ENCODE measurements at places on chromosomes 5 and 9.
A peak's percentile ranks its signal among the peaks of the same experiment; 100 is the strongest.

GRCh38 chr5:143564417-143564816 lies 160.9 kb upstream of the NR3C1 start:
- DNase-seq, result peak; percentile 37

GRCh38 chr9:3916411-3916810 lies 383.5 kb downstream of the GLIS3 start:
- DNase-seq, result no peak

DNA sequence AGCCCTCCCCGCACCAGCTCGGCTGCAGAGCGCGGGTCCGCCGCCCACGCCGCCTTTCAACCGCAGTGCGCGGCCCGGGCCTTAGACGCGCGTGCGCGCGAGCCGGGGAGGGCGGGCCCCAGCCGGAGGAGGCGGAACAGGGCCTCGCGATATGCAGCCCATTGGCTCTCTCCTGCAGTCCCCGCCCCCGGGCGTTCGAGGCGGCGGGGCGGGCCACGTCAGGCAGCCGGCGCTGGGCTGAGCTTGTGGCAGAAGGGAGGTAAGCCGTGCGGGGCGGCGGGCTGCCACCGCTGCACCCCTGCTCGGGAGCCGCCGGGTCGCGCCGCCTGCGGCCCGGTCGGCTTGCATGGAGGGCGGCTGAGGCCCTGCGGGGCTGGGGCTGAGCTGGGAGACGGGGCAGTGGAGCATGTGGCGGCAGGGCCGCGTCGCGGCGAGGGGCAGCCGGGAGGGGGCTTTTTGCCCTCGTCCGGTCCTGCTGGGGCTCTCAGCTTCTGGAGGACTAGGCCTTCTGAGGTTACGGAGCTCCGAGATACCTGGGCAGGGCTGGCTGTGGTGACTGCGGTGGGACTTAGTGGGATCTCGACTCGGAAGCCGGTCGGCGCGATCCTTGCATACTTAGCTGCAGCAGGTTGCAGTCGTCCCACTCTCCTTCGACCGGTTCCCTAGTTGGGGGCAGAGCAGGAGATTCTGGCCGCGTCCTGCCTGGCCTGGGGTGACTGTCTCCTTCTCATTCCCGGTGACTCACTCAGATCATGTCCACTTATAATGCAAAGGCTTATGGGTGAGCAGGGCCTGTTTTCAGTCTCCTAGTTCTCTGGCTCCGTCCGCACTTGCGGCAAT lies at the start of gene FOCAD:
FOCAD (plus strand) TSS at position 225 of the 840 bp plus-strand sequence. CDS start 31,095 bp downstream, outside the sequence.
- DNase-seq, result peak; percentile 98

DNA sequence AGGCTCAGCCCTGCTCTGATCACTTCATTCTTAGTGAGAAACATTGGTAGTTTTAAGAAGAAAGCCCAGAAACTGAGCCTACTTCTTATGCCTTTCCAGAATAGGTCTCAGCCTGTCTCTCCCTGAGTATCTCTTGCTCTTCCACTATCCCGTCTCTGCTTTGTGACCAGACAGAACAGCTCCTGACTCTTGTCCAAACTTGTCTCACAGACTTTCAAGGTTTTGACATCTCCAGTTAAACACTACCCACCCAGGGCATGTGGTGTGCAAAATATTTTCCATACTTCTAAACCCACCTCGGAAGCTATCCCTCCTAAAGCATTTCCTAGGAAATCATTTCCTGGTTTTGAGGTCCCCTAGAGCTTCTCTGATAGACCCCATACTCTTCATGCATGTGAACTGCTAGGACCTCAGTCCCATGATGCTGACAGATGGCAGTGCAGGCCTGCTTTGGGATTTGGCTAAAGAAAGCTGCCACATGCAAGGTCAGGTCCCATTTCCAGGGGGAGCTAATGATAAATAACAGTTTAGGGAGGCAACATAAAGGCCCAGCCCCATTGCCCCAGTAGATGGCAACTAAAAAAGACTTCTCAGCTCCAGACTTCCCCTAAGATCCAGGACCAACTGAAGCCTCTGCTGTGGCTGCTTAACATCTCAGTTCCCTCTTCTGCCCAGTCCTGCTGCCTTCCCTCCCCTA lies 211.5 kb downstream of the MED10 start:
- DNase-seq, result no peak

DNA sequence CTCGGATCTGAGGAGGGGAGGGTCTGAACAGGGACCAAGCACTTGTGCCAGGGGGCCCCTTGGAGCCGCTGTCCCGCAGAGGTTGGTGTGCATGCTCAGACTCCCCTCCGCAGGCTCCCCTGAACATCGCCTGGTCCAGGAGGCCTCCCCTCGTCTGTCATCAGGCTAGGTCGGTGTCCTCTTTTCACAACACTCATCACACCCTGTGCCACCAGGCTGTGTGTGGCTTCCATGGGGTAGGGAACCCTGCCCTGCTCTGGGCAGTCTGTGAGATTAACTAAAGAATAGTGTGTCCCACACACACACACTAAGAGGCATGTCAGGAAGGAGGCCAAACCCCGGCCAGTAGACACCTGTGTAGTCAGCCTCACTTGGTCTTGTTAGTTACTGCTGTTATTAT lies 119.3 kb downstream of the C5orf15 start:
- DNase-seq, result no peak

DNA sequence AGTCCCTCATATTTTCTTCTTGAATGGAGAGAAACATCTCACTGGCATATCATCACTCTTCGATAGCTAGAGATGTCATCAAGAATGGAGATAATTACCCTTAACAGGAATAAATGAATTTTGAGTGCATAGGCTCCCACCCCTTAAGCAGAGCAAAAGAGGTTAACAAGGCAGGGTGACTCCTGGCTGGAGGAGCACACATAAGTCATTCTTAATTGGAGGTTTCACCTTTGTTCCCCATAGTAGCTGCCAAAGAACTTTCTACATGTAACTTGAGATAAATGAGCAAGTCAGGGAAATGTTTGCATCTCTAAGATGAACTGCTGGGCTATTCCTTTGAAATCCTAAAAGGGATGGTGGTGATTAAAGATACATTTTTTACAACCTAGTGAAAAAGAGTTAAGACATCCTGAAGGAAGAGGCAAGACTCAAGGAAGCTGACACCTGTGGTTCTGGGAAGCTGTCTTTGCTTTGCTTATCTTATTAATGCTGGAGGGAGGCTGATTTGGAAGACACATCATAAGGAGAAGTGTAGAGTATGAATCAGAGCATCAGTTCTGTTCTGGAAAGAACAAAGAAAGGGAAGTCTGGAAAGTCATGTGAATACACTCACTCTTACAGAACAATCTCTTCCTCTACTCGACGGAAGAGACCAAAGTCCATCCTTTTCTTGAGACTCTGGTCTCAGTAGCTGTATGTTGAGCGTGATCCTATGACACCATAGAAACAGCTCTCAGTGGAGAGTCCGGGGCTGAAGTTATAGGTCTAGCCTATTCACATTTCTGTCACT lies 326.3 kb downstream of the OSTF1 start:
- DNase-seq, result no peak

DNA sequence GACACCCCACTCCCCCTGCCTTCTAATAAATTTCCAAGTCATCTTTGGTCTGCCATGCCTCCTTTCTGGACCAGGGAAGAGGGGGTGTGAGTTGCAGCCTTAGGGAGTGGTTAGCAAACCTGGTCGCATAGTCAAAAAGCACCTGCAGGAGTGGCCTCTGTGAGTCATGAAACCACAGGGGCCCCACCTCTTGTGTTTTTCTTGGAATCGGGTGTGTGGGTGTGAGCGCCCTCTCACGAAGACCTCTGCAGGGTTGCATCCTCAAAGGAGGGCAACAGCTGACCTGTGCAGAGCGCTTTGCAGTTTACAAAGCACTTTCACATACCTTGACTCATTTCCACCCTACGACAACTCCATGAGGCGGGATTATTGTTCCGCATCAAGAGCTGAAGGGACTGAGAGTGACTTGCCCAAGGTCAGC lies 36.8 kb upstream of the TEX48 start:
- DNase-seq, result no peak

DNA sequence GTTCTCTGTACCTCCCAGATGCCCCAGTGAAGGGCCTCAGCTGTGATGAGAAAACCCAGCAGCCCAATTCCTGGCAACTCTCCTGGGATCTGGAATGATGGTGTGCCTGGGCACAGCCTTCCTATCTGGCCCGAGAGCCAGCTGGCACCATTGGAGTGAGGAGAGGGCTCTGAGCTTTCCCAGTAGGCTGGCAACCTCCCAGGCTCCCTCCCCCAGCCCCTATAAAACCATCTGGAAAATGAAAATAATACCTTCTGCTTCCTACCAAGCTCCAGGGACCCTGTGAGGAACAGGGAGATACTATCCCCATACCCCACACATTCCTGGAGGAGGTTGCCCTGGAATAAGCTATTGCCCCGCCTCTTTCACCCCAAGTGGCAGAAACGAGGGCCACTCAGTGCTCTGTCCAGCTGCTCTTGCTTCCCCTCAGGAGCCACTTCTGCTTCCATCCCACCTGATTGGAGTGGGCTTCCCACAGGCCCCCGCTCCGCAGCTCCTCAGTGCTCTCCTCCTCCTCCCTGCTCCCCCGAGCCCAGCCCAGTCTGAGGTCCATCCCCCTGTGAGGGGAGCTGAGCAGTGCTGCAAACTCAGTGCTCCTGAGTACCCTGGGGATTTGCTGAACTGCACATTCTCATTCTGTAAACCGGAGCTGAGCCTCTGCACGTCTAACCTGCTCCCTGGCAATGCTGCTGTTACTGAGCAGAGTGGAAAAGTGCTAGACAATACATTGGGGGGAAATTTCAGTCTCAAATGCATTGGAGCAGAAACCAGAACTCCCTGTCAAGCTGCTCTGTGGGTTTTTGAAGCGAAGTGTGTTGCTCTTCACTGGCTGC lies 74.7 kb downstream of the THBS4 start:
- DNase-seq, result no peak

- no peak for DNase-seq
Observed at GRCh38 chr5:153122403-153122802, 368.1 kb upstream of the GRIA1 start.

DNA sequence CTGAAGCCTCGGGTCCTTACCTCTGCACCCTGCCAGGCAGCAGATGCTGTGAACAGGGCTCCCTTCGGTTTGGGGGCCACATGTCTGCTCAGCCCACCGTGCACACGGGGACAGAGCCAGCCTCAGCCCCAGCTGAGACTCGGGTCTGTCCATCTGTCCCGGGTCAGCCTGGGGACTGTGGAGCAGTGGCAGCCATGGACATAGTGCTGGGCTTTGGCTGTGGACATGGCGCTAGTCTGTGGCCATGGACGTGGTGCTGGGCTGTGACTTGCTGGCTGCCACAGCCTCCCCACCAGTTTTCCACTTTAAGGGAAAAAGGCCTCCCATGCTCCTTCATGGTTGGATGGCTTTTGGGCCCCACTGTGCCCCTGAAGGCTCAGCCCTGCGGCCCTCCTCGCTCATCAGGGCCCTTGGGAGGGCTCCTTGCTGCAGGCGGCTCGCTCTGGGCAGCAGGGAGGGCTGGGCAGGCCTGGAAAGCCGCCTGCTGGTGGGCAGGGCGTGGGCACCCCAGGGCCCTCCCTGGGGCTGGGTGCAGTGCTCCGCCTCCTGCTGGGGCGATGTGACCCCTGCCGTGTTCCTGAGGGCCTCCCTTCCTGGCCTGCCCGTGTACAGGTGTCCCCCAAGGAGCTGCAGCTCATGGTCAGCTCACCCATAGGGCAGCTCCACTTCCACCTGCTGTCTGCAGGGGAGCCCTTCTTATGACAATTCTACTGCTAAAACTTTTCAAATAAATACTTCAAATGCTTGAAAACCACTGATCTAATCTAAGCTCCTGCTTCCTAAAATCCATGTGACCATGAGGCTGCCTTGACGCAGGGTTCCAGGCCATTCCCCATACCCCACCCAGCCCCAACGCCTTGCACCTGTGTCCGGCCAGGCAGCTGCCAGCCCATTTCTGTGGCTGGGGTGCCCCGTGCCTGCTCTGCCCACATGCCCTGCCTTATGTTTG lies 112.1 kb upstream of the LMX1B start:
- DNase-seq, result no peak

DNA sequence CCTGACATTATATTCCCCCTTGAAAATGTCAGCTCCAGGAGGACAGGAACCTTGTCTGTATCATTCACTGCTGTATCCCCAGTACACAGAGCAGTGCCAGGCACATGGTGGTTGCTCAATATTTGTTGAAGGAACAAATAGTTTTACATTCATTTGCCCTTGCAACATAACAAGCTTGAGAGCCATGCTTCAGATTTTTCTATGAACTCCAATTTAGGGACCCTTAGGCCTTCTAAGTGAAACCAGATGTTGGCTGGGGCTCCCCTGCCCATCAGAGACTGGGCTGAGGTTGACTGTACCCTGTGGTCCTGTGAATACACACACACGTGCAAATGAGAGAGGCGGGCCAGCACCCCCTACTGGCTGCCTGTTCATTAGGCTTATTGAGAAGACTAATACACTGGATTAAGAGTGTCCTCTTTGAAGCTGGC lies 214.9 kb upstream of the WWC1 start:
- DNase-seq, result no peak

DNA sequence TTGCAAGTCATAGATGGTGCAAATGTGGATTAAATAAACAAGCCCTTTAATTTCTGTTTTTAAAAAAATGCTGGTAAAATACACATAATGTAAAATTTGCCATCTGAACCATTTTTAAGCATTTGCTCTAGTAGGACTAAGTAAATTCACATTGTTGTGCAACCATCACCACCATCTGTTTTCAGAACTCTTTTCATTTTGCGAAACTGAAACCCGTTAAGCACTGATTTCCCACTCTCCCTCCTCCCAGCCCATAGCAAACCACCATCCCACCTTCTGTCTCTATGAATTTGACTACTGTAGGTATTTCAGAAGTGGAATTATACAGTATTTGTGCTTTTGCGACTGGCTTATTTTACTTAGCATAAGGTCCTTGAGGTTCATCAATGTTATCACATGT lies 103.3 kb upstream of the CNTLN start:
- no peak for DNase-seq

- peak; percentile 94 for DNase-seq
Observed at GRCh38 chr9:34591248-34591916, 1.9 kb upstream of the CNTFR start.

DNA sequence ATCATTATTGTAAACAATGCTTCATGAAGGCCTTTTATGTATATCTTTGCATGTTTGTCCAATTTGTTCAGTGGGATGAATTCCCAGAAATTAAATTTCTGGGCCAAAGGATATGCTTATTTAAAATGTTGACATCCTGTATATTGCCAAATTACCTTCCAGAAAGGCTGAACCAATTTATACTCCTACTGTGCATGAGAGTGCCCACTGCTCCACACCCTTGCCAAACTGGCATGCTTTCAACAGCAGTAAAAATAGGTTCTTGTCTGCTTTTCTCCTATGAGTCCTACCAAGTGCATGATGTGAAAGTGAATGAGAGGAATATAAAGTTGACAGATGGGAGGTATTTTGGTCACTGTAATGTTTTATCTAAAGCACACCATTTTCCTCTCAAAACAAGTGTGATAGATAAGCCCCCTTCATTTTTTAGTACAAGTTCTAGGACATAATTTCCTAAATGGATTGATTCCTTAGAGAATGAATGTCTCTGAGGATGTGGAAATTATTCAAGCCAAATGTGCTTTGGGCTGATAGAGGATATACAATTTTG lies 70.5 kb upstream of the ERBIN start:
- DNase-seq, result no peak

DNA sequence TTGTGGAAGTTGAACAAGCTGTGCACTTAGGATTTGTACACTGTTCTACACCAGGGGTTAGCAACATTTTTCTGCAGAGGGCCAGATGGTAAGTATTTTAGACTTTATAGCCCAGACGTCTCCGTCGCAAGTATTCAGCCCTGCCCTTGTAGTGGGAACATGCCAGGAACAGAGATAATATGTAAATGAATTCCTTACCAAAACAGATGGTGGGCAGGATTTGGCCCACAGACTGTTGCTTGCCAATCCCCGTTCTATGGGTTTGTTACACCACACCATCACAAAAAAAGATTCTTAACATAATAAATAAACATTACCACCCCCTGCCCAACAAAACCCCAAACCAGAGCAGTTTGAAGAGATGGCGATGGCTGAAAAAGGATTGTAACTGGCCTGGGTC lies 74.3 kb downstream of the AMBP start:
- no peak for DNase-seq

- DNase-seq, result no peak
Observed at GRCh38 chr9:112750764-112751055, 150 bp downstream of the SNX30 start.
